ENCODE measurements at places on chromosomes 2 and 18.

- no peak for DNase-seq
These were observed 23.4 kb downstream of the NRP2 start for GRCh38 chr2:205705511-205706349.

DNA sequence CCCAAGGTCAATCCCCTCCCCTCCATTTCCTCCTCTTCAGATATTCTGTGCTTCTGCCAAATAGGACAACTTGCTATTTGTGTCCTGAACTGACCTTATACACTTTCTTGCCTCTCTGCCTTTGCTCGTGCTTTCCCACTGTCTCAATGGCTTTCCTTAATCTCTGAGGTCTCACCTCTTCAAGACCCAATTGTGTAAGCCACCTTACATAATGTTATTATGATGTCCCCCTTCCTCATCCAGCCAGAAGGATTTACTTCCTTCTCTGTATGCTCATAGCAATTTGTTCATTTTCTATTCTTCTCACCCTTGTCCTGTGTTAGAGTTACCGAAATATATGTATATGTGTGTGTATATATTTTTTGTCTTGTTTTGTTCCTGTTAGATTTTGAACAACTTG is 26.9 kb upstream of the DARS1 start:
- no peak for DNase-seq

GRCh38 chr18:7950380-7951136 is 383.4 kb downstream of the PTPRM start:
- no peak for DNase-seq

- DNase-seq: no peak
These were observed 243.1 kb upstream of the SETBP1 start for GRCh38 chr18:44437603-44438002.

DNA sequence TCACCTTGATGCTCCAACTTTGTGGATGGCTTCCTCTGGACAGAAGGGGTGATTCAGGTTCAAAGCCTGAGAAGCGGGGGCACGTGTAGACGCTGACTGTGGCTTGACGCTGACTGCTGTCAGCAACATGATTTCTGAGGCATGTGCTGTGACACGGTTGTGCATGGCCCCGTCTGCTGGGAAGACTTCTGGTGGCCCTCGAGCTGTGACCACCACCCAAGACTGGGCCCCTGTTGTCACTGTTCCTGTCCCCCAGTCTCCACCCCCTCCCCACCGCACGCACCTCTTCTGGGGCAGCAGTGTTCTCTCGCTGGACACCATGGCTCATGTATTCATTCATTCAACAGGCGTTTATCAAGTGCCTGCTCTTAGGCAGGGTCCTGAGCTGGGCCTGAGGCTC is 245.0 kb downstream of the FAM210A start:
- DNase-seq: no peak

DNA sequence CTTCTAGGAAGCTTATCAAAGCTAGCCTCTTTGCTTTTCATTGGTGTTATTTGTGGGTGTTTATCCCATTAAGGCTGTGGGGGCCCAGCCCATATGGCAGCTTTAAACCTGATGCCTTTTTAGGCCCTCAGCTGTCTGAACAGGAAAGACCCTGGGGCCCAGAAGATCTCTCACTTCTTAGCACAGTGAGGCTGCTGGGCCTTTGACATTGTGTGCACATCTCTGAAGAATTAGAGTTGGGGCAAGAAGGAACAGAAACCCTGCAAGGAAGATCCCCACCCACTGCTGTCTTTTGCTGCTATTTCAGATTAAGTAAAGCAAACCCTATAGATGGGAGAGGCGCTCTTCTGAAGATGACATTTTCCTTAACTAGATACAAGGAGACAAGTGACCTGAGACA is 250.0 kb downstream of the SMAD2 start:
- DNase-seq: no peak

DNA sequence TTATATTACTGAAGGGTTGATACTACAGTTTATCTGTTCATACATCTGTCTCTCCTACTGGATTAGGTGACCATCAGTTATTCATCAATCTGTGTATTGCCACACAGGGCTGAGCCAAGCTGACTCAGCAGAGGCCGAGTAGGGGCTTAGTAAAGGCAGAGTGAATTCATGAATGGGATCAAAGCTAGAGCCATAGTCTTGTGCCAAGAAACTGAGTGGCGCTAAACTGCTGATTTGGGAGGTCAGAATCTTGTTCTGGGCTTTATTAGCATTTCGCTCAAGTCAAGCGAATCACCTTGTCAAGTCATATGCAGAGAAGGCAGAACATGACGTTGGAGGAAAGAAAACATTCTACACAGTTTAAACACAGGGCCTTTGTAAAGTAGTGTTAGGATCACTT is 34.1 kb downstream of the SOCS6 start:
- DNase-seq: no peak

- no peak for DNase-seq
These were observed 30.4 kb downstream of the ADAM17 start for GRCh38 chr2:9525266-9525665.

GRCh38 chr18:59063912-59064311 is 75.8 kb upstream of the SEC11C start:
- DNase-seq: no peak

DNA sequence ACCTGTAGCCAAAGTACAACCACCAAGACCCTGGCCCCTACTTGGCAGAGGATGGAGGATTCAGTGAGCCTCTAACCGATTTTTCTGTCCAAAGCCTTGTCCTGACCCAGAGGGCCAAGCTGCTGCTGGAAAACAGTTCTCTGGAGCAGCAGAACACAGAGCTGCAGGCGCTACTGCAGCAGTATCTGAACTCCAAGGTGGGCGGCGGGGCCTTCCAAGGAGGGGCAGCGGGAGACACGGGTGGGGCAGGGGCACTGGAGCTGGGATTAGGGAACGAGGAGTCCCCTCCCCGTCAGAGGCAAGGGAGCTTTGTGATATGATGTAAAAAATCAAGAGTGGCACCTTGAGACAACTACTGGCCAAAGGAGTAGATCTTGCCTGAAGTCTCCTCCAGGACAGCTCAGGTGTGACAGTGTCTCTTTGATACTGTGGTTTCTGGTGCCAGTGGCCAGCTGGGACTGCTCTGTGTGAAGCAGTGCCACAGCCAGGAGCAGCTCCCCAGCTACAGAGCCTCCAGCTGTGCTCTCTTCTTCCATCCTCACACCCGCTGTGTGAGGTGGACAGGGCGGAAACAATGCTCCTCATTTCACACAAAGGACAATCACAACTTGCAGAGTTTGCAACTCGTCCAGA is 22.8 kb downstream of the OTOF start:
- DNase-seq: no peak

- no peak for DNase-seq
These were observed 76.1 kb downstream of the SMIM21 start for GRCh38 chr18:75351409-75351808.

- DNase-seq: no peak
These were observed 36.2 kb downstream of the FASTKD2 start for GRCh38 chr2:206801418-206802189.

DNA sequence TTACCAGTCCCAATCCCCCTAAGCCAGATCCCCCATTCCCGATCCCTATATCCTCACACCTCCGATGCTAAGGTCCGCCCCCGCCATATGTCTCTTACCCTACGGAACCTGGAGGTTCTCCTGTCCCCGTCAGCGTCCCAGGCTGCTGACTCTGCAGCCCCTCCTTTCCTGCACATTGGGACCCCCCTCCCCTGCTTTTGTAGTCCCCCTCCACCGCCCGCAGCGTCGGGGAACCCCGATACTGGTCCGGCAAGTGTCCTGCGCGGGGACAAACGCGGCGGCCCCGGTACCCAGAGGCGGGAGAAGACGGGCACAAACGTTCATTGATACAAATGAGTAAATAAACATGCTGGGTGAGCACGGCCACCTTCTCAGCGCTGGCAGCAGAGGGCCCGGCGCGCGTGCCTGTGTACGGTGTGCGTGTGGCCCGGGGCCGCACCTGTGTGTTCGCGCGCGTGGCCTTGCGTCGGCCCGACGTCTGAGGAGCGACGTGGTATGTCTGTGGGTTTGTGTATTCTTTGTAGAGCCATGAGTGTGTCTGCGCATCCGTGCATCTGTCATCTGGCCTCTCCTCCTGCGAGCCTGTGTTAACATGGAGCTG is 2.0 kb upstream of the CYP26B1 start:
- DNase-seq: no peak

DNA sequence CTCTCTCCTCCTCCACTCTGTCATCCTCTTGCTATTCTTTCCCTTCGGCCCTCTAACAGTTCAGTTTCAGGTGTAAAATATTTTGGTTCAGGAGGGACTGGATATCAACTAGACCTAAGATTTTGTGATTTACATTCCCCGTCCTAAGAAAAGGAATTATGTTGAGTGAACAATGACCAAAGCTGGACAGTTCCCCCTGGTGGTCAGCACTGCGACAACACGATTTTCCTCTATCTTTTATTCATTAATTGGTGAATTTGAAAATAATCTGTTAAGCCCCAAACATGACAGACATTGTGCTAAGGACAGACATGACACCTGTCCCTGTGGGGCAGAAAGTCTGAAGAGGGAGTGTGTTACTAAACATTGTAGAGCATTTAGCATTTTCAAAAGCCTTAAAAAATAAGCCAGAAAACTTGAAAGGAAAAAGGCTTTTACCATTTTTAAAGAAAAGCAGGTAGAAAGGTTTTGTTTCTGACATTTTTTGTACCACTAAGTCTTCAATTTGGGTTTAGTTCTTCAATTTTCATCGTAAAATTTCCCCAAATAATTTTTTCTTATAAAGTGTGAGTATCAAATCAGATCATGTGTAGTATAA is 28.4 kb upstream of the GTF2A1L start:
- no peak for DNase-seq

- DNase-seq: no peak
These were observed 36.8 kb upstream of the ERCC3 start for GRCh38 chr2:127330753-127331152.

DNA sequence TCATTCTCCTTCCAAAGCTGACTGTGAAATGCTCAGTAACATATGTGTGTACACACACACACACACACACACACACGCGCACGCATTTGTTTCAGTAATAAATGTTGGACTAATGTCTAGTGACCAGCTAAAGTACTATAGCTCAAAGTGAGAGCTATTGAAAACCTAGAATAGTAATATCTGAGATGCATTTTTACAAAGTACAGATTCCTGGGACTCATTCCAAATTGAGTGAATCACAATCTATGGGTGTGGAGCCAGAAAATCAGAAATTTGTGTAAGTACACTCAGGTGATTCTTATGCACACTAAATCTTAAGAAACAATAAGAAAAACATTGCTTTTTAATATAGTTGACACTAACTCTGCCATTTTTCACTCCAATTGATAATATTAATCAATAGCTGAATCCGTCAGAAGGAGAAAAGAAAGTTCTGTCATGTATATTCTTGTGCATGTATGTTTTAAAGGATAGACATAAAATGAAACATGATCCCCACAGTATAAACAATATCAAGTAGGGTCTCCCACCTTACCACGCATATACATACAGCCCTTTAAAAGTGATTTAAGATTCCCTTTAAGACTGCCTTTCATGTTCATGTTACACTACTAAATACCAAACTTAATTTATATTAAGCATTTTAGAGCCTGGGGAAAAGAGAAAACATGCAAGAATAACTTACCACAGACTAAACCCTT is 123.5 kb downstream of the ATAD2B start:
- DNase-seq: no peak

- DNase-seq: no peak
These were observed 106.4 kb upstream of the DAPL1 start for GRCh38 chr2:158688721-158689120.

- peak; percentile 9 for DNase-seq
These were observed 90.3 kb downstream of the OLA1 start for GRCh38 chr2:174158003-174158402.

DNA sequence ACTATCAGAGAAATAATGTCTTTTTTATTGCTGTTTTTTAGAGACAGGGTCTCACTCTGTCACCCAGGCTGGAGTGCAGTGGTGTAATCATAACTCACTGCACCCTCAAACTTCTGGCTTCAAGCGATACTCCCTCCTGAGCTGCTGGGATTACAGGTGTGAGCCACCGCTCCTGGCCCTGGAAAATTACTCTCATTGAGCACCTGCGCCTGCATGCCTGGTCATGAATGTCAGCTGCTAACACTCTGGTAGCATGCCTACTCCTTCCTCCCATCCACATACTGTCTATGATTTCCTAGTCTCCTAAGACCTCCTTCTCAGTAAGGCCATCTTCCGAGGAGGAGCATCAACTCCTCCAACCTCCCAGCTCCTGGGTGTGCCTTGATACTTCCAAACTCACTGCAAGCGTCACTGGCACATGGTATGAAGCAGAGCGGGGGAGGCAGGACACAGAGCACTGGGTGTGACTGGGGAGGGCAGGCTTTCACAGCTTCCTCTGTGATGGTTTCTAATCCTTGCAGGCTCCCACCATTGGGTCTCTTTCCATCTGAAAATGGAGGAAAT is 1.6 kb upstream of the MAP2 start:
- DNase-seq: no peak
